Progenitor cell of endocrine pancreas (in vitro differentiated cells): ENCODE measurements at places on chromosomes 11 and 22. TPM values are rescaled to one million over a fixed set of nuclear protein-coding genes. Genes with fewer than 3 reads are reported as not detected.

DNA sequence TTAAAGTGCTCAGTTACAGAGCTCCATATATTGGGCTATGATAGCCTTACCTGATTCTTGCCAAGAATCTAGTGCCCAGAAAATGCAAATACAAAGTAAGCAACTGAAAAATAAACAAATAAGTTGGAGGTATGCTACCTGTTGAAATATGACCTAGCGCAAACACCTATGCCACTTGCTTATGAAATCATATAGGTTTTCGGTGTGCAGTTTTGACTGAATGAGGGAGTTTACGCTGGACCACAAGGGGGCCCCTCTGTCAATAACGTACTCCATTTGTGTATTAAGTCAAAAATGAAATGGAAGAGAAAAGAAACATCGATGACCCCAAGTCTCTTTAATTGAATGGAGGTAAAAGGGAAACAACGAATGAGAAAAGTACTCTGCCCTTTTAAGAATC, 84.9 kb upstream of the TRIM77 start:
- no peak for DNase-seq

DNA sequence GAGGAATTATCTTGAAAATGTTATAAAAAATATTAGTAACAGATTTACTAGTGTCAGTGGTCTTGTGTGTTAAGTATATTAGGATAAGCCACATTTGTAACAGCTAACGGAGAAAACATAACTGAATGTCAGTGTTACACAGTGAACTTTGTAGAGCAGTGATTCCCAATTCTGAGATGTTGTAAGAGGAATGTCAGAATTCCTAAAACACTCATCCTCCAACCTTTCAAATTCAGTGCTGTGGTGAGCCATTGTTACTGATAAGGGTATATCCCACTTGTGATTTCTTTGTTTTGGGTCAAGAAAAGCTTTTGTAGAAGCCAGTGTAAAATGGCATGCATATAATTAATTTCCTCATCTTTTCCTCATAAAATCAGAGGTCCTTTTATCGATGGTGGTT, 61.9 kb downstream of the ARHGEF12 start:
- DNase-seq, result no peak

DNA sequence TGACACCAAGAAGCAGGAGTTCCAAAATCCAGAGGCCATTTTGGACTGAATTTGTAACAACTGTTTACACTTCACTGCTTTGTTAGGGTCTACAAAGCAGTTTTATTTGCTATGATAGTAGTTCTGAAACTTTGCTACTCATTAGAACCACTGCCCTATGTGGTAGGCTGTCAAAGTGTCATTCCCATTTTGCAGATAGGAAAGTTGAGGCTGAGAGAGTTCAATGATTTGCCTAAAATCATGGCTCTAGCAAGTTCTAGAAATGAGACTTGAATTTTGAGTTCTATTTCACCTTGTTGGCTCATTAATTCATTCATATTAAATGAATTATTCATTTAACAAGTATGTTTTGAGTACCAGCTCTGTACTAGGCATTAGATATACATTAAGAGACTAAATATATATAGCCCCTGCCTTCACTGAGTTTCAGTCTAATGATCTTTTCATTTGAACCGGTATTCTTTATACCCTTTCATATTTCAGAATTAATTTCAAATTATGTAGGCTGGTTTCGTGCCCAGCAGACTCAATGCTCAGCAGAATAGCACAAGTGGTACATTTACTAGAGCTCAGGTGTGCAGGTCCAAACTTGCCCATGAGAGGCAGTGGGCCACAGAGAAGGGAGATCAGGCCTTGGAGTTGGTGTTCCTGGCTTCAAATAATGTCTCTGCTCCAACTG, 93.5 kb downstream of the ME3 start:
- no peak for DNase-seq

DNA sequence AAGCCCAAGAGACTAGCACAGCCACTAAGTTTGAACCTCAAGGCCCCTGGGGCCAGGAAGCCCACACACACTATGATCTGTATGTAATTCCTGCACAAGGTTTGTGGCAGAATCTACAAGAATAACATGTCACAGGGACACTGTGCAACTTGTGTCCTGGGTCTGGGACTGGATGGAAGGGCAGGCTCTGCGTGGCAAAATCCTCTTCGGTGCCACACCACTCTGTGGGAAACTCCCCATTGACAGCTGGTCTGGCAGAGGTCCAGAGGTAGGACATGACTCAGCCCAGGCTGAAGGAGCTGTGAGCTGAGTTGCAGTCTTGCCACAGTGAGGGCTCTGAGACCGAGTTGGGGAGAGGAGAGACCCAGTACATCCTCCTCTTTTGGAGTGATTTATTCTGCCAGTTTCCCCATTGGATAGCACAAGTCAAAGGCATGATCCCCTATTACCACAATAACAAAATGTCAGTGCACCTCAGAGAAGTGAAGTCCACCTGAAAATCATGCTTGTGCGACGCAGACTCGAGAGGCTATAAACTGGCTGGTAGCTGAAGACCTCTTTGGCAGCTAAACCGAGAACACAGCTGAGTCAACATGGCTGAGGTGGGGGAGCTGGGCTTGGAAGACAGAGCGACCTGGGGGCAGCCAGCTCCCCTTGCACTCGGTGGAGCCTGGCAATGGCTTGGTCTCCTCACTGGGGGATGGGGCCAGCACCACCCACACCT, 23.3 kb upstream of the SERPIND1 start:
- no peak for DNase-seq

KCNJ1 gene
- total RNA-seq, result not detected in 2 replicates
